ENCODE measurements at places on chromosomes 13 and 19. TPM values are rescaled to one million over a fixed set of nuclear protein-coding genes. Genes with fewer than 3 reads are reported as not detected.

DNA sequence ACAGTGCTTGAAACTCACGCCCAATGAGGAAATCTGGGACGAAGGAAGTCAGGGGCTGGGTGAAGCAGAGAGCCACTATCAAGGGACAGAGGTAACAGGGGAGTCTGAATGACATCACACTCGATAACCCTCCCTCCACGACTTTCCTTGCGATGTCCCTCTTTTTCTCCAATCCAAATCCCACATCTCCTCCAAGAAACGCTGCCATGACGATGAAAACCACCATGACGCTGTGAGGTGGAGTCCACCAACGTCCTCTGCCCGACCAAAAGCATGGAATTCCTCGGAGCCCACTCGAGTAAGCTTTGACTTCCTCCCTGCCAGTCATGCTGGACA is 967 bp downstream of the REXO1 start:
- DNase-seq: no peak
- peaks cover 19% of the 10 kb centered on the region for H3K4me1 ChIP-seq
- no peaks in the 10 kb centered on the region for H3K27me3 ChIP-seq
- H3K36me3 ChIP-seq: peaks cover 18% of the 10 kb centered on the region
- peak overlapping the region; percentile 77 for H3K4me3 ChIP-seq

DNA sequence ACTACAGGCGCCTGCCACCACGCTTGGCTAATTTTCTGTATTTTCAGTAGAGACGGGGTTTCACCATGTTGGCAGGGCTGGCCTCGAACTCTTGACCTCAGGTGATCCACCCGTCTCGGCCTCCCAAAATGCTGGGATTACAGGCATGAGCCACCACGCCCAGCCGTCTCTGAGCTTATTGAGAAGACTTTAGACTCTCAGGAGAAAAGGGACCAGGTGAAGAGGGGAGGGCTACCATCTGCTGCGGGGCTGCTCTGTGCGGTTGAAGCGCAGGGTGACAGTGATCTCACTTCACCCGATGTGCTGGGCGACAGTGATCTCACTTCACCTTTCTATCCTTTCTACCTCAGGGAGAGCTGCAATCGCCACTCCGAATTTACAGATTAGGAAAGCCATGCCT is 25.3 kb downstream of the PDCD5 start:
- no peaks in the 10 kb centered on the region for H3K27me3 ChIP-seq
- DNase-seq: no peak
- H3K27ac ChIP-seq: no peak overlapping the region
- H3K36me3 ChIP-seq: peaks cover 66% of the 10 kb centered on the region

DNA sequence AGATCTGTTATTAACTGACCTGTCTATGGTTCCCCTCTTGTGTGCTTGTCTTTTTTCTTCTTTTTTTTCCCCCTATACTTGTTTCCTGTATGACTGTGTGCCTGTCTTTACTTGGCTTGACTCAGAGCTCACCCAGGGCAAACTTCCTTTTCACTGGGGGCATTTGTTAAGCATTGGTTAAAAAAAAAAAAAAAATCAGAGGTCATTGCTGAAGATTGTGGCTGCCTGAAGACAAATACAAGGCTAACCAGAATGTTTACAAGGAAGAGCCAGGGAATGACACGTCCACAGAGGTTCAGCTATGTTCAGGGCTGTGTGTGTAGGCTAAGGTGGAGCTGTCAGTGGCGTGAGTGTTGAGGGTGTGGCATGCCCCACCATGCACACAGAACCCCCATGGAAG is 47.1 kb downstream of the LNX2 start:
- H3K4me3 ChIP-seq: no peak overlapping the region
- peaks cover 14% of the 10 kb centered on the region for H3K36me3 ChIP-seq
- no peaks in the 10 kb centered on the region for H3K4me1 ChIP-seq

DNA sequence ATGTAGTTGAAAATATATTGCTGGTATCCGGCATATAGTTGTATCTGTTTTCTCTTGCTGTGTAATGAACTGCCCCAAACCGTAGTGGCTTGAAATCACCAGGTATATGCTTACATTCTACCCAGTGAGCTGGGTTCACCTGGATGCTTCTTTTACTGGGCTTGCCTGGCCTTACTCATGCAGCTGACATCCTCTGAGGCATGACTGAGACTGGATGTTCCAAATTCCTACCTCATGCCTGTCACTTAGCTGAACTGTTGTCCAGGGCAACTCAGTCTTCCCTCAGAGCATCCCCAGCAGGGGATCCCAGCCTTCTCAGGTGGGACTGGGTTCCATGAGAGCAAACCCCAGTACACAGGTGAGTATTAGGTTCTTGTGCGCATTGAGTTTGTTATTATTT is 66.8 kb downstream of the IFT88 start:
- H3K4me1 ChIP-seq: no peaks in the 10 kb centered on the region
- H3K36me3 ChIP-seq: peaks cover 21% of the 10 kb centered on the region
- H3K27me3 ChIP-seq: no peaks in the 10 kb centered on the region
- H3K27ac ChIP-seq: no peak overlapping the region
- DNase-seq: no peak
- H3K4me3 ChIP-seq: no peak overlapping the region

DNA sequence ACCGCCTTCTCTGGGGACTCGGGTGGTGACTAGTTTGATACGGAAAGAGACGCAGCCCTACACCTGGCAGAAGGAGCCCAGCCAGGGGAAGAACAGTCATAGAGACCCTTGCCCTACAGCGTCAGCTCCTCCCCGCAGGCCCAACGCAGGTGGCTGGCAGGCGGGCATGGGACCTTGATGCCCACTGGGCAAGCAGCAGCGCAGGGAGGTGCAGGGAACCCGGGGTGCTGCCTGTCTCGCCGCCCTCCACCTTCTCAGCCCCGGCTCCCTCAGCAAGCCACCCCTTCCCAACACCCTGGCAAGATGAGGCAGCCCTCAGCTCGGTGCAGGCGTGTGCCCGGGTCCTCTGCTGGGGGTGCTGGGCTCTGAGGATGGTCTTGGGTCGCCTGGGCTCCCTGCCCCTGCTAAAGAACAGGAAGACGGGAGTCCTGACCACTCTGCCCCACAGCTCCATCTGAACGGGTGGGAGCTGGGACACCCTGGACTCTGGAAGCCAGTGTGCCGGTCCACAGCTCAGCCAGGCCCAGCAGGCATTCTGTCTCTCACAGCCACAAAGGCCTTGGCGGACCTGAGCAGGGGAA is 9.0 kb downstream of the MIER2 start:
- no peak for DNase-seq
- no peak overlapping the region for H3K27ac ChIP-seq
- peaks cover 31% of the 10 kb centered on the region for H3K36me3 ChIP-seq
- no peaks in the 10 kb centered on the region for H3K4me1 ChIP-seq
- H3K4me3 ChIP-seq: no peak overlapping the region

DNA sequence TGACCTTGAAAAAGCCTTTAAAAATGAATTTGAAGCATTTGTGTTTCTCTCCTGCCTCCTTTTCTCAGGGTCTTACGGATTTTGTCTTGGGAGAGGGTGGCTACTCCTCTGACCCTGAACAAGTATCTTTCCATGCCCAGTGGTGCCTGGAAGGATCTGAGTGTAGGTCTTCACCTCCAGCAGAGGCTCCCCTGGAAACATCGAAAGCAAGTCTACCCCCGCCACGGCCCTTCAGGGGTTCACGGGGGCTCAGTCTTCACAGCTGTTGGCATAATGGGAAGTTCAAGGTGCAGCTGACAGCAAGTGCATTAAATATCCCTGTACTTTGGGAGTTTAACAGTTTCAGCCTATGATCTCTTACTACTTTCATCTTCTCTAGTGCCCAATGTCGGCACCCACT is 42.7 kb upstream of the SLC15A1 start:
- DNase-seq: no peak
- H3K4me1 ChIP-seq: peaks cover 8% of the 10 kb centered on the region
- H3K4me3 ChIP-seq: no peak overlapping the region
- peaks cover 54% of the 10 kb centered on the region for H3K36me3 ChIP-seq

GRCh38 chr19:35297922-35298321 is 6.0 kb downstream of the MAG start:
- H3K36me3 ChIP-seq: no peaks in the 10 kb centered on the region
- DNase-seq: no peak
- H3K27me3 ChIP-seq: peaks cover 5% of the 10 kb centered on the region
- H3K4me1 ChIP-seq: no peaks in the 10 kb centered on the region
- no peak overlapping the region for H3K27ac ChIP-seq

DNA sequence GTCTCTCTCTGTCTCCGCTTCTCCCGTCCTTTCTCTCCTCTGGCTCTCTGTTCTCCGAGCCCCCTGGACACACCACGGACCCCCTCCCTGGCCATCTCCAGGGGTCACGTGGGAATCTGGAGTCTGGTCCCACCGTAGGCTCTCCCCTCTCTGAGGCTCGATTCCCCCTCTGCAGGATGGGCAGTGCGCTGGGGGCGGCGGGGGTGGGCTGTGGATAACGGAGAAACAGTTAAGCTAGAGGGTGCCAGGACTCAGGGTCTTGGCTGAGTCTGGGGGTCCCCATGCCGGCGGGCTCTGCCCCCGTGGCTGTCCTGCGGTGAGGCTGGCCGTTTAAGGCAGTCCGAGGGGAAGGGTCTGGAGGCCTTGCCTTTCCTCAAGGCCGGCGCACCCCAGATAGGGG is 462 bp upstream of the MEIS3 start:
- peaks cover 86% of the 10 kb centered on the region for H3K27me3 ChIP-seq
- H3K4me3 ChIP-seq: no peak overlapping the region
- DNase-seq: no peak
- no peaks in the 10 kb centered on the region for H3K36me3 ChIP-seq
- H3K27ac ChIP-seq: no peak overlapping the region

- H3K4me3 ChIP-seq: no peak overlapping the region
- no peaks in the 10 kb centered on the region for H3K4me1 ChIP-seq
- no peak for DNase-seq
- peaks cover 79% of the 10 kb centered on the region for H3K36me3 ChIP-seq
- H3K27me3 ChIP-seq: no peaks in the 10 kb centered on the region
Measured at GRCh38 chr19:4108767-4109625, 14.9 kb downstream of the MAP2K2 start.

DNA sequence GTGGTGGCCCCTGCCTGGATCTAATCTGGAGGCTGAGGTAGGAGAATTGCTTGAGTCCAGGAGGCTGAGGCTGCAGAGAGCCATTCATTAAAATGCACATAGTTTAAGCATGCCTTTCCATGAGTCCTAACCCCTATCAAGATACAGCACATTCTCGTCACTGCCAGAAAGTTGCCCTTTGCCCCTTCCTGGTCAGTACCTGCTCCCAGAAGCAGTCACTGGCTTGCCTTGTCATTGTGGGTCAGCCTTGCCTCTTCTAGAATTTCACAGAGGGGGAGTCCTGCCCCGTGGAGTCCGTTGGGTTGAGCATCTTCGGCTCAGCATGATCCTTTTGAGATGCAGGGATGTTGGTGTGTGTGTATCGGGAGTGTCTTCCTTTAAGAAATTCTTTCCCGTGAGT is 10.8 kb downstream of the BICRA start:
- DNase-seq: no peak
- no peak overlapping the region for H3K27ac ChIP-seq
- H3K36me3 ChIP-seq: peaks cover 13% of the 10 kb centered on the region
- no peak overlapping the region for H3K4me3 ChIP-seq
- no peaks in the 10 kb centered on the region for H3K27me3 ChIP-seq

DNA sequence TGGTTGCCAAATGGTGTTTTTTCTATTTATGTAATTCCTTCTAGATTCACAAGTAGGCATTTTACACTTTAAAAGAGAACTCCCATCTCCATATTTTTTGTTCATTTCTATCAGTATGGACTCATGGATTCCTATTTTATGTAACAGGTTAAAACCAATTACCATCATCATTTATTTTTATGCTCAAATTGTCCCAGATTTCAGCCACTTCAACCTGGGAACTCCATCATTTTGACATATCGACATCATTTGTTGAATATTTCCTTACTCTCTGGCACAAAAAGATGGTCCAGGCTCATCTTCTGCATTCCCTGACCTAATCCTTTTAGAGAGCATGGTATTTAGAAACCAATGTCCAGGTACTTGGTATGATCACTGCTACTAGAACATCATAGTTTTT is 79.9 kb downstream of the VWA8 start:
- H3K4me1 ChIP-seq: no peaks in the 10 kb centered on the region
- no peak for DNase-seq
- no peak overlapping the region for H3K27ac ChIP-seq

DNA sequence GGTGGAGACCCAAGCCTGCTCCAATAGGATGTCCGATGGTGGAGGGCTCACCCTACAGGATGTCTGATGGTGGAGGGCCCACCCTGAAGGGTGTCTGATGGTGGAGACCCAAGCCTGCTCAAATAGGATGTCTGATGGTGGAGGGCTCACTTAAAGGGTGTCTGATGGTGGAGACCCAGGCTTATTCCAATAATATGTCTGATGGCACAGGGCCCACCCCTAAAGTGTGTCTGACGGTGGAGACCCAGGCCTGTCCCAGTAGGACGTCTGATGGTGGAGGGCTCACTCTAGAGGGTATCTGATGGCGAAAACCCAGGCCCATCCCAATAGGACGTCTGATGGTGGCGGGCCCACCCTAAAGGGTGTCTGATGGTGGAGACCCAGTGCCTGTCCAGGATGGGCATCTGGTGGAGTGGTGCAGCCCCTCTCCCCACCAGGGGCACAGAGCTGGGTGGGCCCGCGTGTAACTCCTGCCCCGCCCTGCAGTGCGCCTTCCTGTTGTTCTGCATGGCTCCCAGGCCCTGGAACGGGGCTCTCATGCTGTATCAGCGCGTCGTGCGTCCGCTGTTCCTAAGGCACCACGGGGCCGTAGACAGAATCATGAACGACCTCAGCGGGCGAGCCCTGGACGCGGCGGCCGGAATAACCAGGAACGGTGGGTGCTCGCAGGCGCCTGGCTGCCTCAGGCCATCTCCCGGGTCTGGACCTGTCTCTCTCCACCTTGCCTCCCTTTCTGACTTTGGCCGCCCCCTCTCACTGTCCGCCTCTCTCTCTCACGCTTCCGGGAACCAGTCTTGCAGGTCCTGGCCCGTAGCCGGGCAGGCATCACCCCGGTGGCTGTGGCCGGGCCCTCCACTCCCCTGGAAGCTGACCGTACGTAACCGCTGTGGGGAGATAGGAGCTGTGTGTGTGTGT is 5.1 kb downstream of the REEP6 start:
- no peak for DNase-seq
- peaks cover 56% of the 10 kb centered on the region for H3K4me1 ChIP-seq
- no peak overlapping the region for H3K4me3 ChIP-seq
- peaks cover 11% of the 10 kb centered on the region for H3K36me3 ChIP-seq

GRCh38 chr19:56894626-56895025 is 54.1 kb upstream of the PEG3 start:
- no peaks in the 10 kb centered on the region for H3K36me3 ChIP-seq
- H3K27ac ChIP-seq: no peak overlapping the region
- H3K4me1 ChIP-seq: no peaks in the 10 kb centered on the region
- DNase-seq: no peak
- H3K27me3 ChIP-seq: no peaks in the 10 kb centered on the region
- H3K4me3 ChIP-seq: no peak overlapping the region

DNA sequence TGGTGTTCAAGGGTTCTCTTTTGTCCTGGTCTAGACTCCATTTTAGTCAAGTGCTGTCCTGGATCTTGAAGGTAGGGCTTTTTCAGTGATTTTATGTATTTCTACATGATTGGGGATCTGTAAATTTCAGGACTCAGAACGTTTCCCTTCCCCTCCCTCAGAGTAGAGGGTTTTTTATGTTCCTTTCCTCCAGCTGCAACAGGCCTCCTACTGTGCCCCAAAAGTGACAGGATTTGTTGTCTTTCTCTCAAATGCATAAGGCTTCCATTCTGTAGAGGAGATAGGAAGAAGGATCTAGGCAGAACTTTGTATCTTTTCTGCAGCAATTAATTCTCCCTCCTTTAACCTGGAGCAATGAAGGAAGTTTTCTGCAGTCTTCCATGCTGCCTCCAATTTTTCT is 251.3 kb downstream of the MAB21L1 start:
- no peak for DNase-seq
- no peak overlapping the region for H3K4me3 ChIP-seq
- no peaks in the 10 kb centered on the region for H3K27me3 ChIP-seq
- H3K4me1 ChIP-seq: no peaks in the 10 kb centered on the region
- no peak overlapping the region for H3K27ac ChIP-seq

Gene RGCC
- polyA plus RNA-seq: 11.0 TPM

Gene VSTM1
- not detected for polyA plus RNA-seq

Gene CYP2A6
- polyA plus RNA-seq: 0.07 TPM

Gene LRRC8E
- 0.31 TPM for polyA plus RNA-seq

Gene ZNF534
- 0.40 TPM for polyA plus RNA-seq

Gene PLK5
- polyA plus RNA-seq: 0.09 TPM

Gene NCR1
- 1.1 TPM for polyA plus RNA-seq

Gene SBK3
- 0.15 TPM for polyA plus RNA-seq

Data from large intestine (tissue), 12 donors.